Posterior vena cava (tissue), 2 donors: ENCODE measurements at places on chromosomes 16 and 17. TPM values are rescaled to one million over a fixed set of nuclear protein-coding genes. Genes with fewer than 3 reads are reported as not detected.
A peak's percentile ranks its signal among the peaks of the same experiment; 100 is the strongest.

DNA sequence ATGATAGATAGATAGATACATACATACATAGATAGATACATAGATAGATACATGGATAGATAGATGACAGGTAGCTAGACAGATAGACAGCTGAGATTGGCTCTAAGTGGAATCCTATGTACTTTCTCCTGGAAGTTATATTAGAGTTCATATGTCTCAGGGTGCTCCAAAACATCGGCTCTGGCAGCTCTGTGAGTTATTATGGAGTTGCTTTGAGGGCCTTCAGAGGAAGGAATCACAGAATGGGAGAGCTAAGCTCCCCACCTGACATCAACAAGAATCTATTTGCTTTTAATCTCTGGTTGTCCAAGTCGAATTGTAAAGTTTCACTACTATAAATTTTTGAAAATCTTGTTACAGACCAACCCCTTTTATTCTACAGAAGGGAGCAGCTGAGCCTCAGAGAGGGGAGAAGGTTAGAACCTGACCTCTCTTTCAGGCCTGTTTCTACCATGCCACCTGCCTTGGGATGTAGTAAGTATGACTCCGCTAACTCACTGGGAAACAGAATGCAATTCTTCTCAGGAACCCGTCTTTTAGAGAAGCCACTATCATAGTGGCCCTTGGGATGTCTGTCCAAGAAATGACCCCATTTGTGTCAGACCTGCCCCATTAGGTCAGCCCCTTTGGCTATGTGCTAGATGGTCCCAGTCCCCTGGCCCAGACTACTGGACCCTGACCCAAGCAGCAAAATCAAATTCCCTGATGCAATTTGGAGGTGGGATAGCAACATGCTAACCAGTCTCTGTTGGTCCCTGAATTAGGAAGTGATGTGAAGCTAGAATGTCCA, 18.3 kb downstream of the GP2 start:
- DNase-seq: no peak

GRCh38 chr17:65366102-65366844, 195.2 kb downstream of the AXIN2 start:
- no peak for DNase-seq

- no peak for DNase-seq
Measured at GRCh38 chr17:58141505-58141904, 6.7 kb upstream of the OR4D1 start.

DNA sequence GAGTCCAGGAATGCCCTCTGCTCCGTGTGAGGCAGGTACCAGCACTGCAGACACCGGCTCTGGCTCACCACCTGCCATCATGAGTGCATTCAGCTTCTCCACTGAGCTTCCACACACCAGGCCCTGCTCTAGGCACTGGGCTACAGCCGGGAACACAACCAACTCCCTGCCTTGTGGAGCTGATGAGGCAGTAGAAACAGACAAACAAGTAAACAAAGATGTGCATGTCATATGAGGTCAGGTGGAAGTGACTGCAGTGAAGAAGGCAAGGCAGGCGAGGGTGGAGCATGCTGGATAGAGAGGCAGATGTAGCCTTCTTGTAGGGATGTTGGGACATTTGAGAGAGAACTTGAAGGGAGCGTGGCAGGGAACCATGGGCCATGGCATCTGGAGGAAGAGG, 5.0 kb downstream of the NLRC5 start:
- DNase-seq: peak; percentile 40

DNA sequence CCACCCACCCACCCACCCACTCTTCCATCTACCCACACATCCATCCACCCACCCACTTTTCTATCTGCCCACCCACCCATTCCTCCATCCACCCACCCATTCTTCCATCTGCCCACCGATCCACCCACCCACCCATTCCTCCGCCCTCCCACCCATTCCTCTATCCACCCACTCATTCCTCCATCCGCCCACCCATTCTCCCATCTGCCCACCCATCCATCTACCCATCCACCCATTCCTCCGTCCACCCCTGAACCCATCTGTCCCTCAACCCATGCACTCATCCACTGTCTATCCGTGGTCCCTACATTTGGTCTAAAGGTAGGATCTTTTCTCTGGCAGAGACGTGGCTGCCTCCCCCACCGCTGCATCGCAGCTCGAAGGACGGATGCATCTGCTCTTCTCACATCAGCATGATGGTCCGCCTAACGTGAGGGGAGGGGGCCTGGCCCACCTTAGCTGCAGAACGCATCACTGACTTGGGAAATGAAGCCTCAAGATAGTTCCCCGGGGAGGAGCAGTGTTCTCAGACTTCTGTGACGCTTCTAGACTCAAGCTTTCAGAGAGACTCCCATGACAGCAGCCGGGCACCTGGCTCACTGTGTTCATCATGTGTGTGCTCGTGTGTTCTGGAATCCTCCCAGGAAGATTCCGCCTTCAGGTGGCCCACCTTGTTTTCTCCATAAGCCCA, 17.2 kb upstream of the GSE1 start:
- no peak for DNase-seq

DNA sequence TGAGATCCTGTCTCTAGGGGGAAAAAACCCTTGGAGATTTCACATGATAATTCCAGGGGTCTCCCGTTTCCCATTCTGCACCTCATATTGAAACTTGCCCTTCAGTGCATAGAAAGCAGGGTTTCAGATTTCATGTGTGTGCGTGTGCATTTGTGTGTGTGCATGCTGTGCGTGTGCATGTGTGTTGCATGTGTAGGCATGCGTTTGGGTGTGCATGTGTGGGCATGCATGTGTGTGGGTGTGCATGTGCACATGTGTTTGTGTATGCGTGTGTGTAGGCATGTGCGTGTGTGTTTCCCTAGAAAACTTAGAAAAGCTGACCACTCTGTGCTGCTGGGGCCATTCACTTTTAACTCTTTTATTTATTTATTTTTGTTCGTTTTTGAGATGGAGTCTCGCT, 40.0 kb downstream of the IL21R start:
- DNase-seq: peak; percentile 45

Gene CYLD
- 75.8 TPM for total RNA-seq

Gene RNF43
- not detected for total RNA-seq

Gene C1QL1
- 0.42 TPM for total RNA-seq

Gene PRSS21
- not detected for total RNA-seq

DNA sequence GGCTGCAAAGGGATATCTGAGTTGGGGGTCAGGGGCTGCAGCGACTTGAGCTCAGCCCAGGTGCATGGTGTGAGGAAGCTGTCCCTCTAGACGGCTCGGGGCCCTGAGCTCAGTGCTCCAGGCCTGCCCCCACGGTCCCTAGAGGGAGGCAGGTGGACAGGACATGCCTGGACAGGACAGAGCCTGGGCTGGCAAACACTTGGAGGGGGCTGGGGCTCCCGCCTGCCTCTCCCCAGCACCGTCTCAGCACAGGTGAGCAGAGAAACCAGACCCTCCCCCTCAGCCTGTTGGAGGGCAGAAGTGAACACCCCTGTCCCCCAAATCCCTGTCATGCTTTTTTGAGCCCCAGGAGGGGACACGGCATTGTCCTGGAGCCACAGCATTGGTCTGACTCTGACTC, 11.4 kb upstream of the SLC38A10 start:
- no peak for DNase-seq
